ENCODE measurements at places on chromosomes 2 and 18.
A peak's percentile ranks its signal among the peaks of the same experiment; 100 is the strongest.

DNA sequence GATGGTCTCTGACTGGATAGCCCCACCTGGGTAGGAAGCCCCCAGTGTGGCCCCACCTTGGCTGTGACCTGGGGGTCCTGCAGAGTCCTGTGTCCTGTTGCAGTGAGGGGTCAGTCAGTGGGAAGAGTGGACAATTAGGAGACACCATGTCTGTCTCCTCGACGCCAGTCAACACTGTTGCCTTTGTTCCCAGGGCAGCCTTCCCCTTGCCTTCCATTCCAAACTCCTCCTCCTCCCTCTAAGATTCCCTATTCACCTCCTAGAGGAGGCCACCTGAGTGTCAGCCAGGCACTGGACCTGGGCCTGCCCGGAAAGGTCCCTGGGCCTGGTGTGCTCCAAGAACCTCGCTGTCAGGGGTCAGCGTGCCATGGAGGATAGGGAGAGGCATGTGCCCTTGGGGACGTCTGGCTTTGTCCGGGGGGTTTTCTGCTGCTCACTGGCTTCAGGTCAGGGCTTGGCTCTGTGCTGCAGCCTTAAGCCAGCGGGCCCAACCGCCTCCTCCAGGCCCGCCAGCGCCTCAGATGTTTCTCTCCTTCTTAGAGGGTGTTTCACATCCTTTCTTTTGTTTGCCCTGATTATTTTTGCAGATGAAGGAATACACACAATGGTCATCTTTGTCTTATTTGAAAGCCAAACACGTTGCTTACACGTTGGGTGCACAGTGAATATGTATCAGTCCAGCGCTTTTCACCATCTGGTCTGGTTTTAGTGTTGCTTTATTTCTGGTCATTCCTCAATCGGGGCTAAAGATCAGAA is 68.9 kb downstream of the HPCAL1 start:
- DNase-seq = no peak

DNA sequence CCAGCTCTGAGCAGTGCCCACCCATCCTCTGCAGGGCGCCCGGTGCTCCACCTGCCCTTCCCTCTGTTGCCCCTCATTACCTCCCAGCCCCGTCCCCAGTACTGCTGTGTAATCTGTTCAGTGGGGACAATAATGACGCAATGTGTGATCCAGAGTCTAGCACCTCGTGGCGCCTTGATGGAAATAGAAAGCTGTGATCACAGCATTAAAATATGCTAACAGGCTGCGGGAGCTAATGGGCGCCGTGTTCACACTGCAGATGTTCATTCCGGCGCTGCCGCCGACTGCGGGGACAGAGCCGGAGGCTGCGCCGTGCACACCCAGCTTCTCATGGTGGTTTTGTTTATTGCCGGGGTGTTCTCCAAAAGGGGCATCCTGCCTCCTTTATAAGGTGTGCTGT is 235.2 kb downstream of the LDLRAD4 start:
- DNase-seq = no peak

- DNase-seq = peak; percentile 87
These were observed 421 bp upstream of the RNU4ATAC start for GRCh38 chr2:121530212-121530705.

DNA sequence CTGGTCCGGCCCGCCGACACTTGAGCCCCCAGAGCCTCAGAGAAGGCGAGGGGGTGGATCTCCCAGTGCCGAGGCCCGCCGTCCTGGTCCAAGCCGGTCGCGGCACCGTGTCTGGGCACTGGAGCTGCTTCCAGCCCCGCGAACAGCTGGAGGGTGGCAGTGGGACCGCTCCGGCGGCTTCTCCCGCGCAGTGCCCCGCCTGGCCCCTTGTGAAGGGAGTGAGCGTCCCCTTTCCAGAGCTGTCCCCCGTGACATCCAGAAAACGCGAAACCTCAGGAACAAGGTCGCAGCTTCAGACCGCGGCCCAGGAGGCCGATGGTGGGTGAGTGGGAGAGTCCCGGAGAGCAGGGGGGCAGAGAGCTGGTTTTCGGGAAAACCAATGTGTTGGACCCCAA is 579 bp upstream of the EMX1 start:
- no peak for DNase-seq

DNA sequence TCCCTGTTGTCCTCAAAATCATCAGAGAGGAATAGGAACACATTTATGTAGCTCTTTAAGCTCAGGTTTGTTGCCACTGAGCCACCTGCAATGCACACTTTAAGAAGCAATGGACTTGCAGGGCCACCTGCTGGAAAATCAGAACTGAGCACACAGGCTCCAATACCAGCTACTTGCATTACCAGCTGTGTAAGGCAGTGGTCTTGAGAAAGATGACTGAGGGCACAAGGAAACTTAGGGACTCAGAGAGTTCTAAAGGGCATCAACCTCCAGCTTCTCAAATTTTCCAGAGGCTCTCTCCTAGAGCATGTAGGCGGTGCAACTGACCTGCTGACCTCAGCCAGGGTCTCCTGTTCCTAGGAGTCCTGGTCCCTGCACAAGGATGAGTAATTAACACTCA is 2.5 kb upstream of the CNDP2 start:
- DNase-seq = peak; percentile 48

GRCh38 chr2:119723186-119723585 is 36.5 kb upstream of the PTPN4 start:
- DNase-seq = no peak

DNA sequence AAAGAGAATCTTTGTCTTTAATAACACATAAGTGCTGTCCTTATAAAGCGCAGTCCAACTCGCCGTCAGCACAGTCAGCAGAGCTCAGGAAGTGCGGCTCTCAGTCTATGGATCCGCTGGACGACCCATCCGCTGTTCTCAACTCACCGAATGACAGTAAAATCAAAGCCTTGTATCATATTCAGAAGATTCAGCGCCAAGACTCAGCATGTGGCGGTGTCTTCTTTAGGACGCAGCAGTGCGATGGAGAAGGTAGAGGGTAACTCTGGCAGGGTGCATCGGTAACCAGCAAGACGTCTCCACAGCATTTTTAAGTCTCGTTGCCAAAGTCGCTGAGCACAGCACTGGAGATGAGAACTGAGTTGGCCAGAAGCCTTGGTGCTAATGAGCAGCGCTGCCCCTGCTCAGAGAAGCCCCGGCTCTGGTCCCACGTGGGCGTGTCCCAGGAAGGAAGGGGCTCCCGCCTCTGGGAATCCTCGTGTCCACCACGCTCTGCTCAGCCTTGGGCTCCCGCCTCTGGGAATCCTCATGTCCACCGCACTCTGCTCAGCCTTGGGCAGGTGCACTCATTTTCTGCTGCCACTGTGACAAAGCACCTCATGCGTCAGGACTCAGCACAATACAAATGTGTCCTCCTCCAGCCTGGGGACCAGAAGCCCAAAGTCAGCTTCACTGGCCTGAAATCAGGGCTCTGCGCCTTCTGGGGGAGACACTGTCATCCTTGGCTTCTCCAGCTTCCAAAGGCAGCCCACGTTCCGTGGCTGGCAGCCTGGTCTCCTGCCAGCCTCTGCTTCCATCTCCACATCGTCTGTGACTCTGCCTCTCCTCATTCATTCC is 238.0 kb upstream of the SALL3 start:
- DNase-seq = no peak

DNA sequence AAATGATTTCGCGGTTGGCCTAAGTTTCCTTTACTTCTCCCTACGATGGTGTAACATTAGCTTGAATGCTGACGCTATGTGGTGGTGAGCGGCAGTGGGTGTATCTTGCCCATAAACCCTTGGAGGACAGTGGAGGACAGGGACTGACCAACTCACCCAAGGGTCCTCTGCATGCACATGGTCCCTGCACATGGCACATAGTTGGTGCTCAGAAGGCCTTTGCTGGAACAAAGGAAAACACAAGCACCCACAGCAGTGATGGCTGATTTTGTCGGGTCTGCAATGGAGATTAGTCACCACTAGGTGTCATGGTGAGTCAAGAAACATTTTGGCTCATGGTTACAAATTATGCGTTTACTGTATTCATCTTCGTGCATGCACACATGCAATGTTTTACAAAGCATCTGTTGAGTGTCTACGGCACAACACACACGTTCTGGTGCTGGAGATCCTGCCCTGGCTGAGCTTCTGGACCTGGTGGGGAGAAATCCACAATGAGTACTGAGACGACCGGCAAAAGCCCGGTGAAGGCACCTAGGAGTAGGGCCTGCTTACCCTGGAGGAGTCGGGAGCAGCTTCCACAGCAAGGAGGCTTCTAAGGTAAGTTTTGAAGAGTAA is 44.0 kb downstream of the PDCL3 start:
- peak; percentile 33 for DNase-seq

DNA sequence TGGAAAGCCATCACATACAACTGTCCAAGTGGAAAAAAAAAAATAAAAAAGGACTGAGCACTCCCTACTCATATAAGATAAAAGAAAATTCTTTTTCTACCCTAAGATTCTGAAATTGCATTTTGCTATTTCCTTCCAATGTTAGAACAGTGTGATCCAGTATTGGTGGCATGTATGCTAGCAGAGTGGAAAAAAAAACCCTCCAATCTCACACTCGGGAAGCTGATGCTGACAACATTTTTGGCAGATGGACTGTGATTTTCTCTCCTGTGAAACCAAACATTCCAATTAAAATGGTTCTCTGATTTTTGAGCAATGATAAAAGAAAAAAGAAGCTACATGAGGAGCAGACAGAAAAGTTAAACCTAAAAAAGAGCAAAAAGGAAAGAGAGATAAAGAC is 419.8 kb downstream of the DPP10 start:
- no peak for DNase-seq

DNA sequence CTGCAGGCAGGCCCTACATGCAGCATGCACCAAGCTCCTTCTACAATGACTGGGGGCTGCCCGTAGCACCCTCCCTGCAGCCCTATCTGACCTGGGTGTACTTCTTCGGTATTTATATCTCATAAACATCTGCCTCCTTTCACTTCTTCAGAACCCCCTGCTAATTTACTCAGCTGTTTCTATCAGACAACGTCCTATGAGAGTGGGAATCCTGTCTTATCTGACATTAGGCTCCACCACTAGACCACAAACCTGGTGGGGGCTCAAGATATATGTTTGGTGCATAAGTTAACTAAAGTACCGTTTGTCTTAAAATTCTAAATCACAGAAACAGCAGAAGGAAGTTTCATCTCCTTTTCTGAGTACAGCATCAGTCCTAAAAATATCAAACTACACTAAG is 10.6 kb downstream of the HSBP1L1 start:
- DNase-seq = no peak

DNA sequence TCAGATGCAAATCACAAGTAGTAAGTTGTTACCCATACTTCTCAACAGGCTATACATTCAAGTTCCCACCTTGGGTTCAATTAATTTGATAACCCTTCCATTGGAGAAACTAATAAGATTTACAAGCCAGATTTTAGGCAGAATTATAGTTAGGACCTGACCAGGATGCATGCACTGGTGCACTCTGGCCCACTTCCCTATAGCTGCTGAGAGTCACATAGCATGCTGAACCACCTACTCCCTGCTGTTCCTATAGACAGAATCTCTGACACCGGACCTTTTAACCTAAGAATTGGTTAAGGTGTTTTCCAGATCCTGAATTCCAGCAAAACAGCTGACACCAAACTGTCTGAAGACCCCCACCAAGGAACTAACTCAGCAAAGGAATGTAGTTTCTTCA is 26.2 kb downstream of the FAM210A start:
- no peak for DNase-seq

DNA sequence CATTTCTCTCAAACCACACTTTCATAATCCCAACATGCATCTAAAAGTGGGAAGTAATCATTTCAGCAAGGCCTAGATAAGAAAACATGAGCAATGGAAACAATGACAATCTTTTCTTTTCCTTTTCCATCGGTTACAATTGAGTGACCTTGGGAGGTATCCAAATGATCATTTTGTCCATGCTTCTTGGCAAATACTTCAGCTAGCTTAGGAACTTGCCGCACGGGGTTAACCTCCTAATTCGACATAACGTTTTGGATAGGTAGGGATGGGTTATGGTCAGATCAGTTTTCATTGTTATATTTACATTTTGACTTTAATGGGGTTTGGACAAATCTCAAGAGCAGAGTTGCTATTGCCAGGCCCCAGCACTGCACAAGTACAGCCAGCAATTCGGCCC is 4.6 kb upstream of the PTPRM start:
- no peak for DNase-seq

GRCh38 chr18:63161761-63162195 is 157.8 kb downstream of the BCL2 start:
- DNase-seq = peak; percentile 89

- DNase-seq = no peak
These were observed 270.2 kb downstream of the GBX2 start for GRCh38 chr2:235897992-235898391.

DNA sequence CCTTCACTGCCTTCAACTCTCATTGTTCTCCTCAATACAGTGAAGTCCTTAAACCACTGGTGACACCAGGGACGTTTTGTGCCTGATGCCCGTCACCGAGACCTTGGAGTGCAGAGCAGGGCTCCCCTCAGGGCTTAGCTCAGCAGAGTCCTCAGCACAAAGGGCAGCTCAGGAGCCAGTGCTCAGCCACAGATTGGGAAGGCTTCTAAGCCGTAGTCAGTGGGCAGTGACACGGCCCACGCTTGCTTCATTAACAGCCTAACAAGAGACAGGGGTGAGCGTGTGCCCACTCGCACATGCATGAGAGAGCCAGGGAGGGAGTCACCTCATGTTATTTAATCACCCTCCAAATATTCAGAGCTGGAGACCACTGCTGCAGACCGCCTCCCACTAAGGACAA is 137.5 kb downstream of the SH3RF3 start:
- DNase-seq = no peak

GRCh38 chr18:46293742-46294181 is 189.6 kb downstream of the HAUS1 start:
- no peak for DNase-seq

GRCh38 chr18:51192026-51192425 is 5.5 kb downstream of the MEX3C start:
- DNase-seq = no peak

GRCh38 chr2:46356991-46357390 is 59.8 kb downstream of the EPAS1 start:
- no peak for DNase-seq

- DNase-seq = no peak
These were observed 862.9 kb upstream of the ACVR2A start for GRCh38 chr2:146981921-146982320.

GRCh38 chr2:136251197-136251884 is 133.4 kb upstream of the CXCR4 start:
- DNase-seq = no peak

DNA sequence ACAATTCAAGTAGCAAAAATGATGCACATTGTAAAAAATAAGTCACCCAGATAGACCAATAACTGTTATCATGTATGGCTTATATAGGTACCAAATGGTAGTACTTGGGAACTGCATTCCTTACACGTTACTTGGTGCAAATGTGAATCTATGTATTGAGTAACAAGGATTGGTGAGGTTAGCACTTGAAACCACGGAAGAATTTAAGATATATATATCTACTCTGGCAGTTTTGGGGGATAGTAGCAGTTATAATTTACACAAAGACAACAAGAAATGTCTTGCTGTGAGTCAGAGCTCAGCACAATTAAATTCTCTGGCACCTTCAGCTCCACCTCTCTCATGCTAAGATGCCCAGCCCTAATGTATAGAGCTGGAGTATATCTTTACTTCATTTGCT is 359.4 kb upstream of the RAB12 start:
- no peak for DNase-seq

DNA sequence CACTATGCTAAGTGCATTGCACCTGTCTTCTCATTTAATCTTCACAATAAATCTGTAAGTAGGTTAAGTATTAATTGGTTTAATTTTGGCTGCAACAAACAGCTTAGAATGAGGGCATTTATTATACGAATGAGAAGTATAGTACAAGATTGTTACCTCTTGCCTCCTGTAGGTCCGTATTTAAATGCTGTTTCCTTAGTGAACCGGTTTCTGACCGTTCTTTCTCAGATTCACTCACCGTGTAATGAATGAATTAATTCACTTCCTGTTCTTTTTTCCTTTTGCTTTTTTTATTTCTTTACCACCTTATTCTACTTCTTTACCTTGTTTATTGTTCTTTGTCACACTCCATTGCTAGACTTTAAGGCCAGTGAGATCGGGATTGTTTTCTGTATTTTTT is 153.8 kb upstream of the RASGRP3 start:
- DNase-seq = no peak

Data from stimulated activated CD4-positive, alpha-beta T cell treated with anti-CD3 and anti-CD28 coated beads, Interleukin-4, amount 100 ng/mL, for 24 hours (primary cell).